ENCODE measurements at places on chromosomes 11 and 22.

- DNase-seq = no peak
These were observed 3.7 kb upstream of the HDHD5 start for GRCh38 chr22:17162731-17163130.

GRCh38 chr11:57982776-57983175 is 40.9 kb upstream of the OR9Q1 start:
- DNase-seq = no peak

- DNase-seq = no peak
These were observed at the start of gene PLET1 for GRCh38 chr11:112260490-112260889. TSS of gene PLET1 (minus strand) at chr11:112260860. CDS start at chr11:112260589, 271 bp downstream.

- DNase-seq = peak; percentile 46
These were observed 21.2 kb downstream of the PLAAT3 start for GRCh38 chr11:63592975-63593395.

DNA sequence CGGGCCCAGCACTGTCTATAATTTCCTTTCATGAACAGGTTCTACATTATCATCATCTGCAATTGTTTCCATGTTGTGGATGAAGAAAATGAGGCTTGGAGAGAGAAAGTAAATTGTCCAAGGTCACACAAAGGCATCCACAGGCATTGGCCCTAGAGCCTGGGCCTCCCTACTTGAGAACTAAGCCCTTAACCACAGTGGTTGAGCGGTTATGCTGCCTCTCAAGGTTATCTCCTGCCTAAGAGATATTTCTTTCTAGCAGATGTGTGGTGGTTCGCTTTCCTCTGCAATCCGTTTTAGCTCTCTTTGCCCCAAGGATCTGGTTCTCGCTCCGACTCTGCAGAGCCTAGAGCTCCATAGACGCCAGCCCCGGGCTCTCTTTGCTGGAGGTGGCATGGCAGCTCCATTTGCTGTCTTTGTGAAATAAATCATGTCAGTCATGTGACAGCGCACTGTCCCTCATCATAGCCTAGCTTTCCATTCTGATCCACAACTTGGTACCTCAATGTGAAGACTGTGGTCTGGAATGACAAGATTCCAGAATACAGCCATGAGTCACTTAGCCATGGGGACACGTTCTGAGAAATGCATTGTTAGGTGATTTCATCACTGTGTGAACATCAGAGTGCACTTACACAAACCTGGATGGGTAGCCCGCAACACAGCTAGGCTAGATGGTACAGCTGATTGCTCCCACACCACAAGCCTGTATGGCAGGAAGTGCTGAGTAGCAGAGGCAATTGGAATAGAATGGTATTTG is 27.2 kb downstream of the RPS6KA4 start:
- DNase-seq = no peak

DNA sequence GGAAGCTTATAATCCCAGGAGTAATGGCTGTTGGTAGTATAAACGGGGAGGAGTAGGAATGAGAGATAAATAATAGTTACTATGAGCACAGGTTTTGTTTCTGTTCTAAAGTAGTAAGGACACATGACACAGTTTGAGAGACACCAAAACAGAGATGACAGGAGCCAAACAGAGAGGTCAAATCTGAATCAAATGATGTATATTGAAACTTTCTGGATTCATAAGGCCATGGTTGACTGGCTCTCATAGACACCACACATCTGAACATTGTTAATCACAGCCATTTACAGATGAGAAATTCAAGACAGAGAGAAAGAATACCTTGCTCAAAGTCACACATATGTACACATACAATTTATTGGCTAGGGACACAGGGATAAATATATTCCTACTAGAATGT is 63.4 kb upstream of the UCP3 start:
- DNase-seq = no peak

GRCh38 chr22:38071421-38072321 is 12.3 kb downstream of the SLC16A8 start:
- no peak for DNase-seq

DNA sequence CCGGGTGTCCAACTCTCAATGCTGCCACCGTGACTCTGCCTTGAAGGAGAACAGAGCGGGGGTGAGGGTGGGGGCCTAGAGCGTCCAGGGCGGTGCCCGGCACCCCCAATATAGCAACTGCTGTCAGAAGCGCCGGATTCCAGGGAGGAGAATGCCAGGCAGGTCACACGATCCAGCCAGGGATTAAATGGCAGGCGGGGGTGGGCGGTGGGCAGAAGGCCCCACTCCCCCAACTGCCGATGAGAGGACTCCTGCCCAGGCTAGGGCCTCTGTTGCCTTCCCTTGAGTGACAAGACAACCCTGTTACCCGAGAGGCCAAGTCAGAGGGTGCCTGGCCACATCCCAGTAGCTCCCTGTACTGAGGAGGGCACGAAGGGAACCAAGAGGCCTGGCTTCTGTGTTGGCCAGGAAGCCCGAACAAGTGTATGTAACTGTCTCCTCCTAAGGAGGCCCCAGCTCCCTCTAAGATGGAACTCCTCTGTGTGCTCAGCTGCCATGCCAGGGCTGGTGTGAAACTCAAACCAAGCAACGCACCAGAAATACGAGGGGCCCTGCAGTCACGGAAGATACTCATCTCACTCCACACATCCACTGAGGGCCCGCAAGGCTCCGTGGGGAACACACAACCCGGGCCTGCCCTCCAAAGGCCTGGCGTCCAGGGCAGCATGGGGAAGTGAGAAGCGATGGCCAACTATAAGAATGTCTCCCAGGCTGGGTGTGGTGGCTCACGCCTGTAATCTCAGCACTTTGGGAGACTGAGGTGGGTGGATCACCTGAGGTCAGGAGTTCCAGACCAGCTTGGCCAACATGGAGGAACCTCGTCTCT is 3.0 kb downstream of the PACSIN3 start:
- DNase-seq = no peak
